Stimulated activated CD4-positive, alpha-beta T cell treated with anti-CD3 and anti-CD28 coated beads, Interleukin-15, amount 100 ng/mL, for 1 hour (primary cell): ENCODE measurements at places on chromosomes 1 and 21.

GRCh38 chr1:201551877-201552731 lies 13.2 kb downstream of the NAV1 start:
- DNase-seq, result no peak

GRCh38 chr21:33268737-33269441 lies 2.7 kb downstream of the IL10RB start:
- no peak for DNase-seq

- no peak for DNase-seq
Observed at GRCh38 chr1:99956755-99957154, 13.0 kb upstream of the SLC35A3 start.

DNA sequence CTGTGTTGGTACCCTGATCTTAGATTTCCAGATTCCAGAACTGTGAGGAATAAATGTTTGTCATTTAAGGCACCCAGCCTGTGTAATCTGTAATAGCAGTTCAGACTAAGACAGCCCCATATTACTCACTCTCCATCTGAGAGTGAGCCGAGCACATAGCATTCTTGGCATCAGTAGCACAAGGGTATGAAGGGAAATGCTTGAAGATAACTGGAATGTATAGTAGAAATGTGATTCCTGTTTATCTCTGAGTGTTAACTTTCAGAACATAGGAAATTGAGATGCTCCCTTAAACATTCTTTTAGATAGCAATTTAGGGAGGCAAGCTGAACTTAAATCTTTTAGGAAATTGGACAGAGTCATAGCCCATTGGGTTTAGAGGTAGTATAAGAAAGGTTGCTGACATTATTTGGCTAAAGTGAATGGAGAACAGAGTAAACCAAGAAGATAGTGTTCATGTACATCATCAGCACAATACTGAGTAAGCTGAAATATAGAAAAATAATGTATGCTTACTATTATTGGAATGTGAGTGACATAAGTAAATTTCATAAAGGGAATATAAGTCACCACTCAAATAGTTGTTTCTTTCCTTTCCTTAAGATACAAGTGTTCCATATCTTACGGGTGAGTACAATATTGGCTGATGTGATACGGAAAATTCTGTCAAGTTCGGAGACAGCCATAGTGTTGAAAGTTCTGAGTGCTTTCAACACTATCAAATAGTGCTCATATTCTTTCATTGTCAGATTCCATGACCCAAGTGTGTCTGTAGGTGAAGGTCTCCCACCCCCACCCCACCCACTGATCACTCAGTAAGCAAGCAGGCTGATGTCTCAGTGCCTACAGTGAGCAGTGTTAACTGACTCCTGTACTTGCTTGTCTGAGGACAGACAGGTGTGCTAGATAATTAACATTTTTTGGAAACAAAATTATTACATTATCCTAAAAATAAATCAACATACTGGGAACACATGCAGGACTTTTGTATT lies 73.7 kb downstream of the LRRC8D start:
- DNase-seq, result no peak

- DNase-seq, result no peak
Observed at GRCh38 chr21:31162079-31162699, 123.9 kb upstream of the KRTAP19-8 start.

- DNase-seq, result peak; percentile 43
Observed at GRCh38 chr1:44714944-44715571, 15.9 kb downstream of the RNU5D-1 start.

DNA sequence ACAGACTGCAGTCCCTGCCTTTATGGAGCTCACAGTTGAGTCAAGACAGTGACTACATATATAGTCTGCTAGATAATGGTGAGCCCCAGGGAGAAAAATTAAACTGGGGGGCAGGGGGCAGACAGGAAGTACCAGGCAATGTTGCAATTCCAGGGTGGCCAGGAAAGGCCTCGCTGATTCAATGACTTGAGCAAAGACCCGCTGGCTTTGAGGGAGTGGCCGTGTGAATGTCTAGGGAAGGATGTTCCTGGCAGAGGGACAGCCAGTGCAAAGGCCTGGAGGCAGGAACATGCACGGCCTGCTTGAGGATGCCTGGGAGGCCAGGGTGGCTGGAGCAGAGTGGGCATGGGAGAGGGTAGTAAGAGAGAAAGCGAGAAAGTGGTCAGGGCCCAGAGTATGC lies 23.0 kb upstream of the EPHA8 start:
- DNase-seq, result no peak

DNA sequence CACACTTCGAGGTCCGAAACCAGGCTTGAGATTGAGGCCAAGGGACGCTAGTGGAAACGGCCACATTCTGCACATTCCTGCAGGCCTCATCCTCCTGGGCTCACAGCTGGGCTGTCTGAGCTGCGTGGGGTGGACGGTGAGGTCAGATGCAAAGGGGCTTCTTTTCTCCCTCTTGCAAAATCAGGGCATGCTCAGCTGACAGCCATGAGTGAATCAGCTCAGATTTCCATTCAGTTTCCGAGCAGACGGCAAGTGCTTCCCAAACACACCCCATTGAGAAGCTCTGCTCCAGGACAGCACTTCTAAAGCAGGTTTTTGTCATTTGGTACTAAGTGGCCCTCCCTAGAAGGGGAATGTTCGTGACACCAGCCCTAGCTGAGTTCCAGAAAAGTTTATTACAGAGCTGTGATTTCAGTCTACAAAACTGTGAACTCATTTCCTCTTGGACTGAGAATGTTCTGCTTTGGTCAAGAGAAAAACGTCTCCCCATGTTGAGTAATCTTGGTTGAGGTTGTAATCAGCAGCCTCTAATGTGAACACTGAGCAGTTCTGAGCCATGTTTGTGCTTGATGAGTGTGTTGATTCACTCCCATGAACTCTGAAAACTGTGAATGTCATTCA lies 10.0 kb downstream of the PDPN start:
- DNase-seq, result no peak

GRCh38 chr1:205929496-205930194 lies 13.6 kb downstream of the SLC26A9 start:
- DNase-seq, result no peak

DNA sequence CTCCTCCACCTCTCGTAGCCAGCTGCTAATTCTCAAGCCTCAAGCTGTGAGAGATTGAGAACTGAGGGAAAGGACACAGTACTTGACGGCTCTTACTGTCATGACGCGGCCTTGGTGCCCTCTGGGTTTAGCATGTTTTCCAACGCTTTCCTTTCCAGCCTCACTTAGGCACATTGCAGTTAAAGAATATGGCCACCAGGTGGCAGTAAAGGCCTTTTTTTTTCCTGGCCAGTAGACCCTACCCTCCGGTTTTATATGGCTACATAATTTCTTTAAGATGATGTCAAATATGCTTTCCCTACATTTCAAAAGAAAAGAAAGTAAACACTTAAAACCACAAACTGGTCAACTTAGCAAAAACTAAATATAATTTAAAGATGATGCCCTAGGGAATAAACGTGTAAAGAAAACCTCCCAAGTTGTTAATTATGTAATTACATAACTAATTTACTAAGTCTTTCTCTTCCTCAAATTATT lies 56.8 kb upstream of the PRDX6 start:
- no peak for DNase-seq

- no peak for DNase-seq
Observed at GRCh38 chr1:71463144-71463543, 382.3 kb upstream of the ZRANB2 start.

GRCh38 chr21:34282223-34282622 lies 81.6 kb upstream of the KCNE2 start:
- DNase-seq, result no peak

- no peak for DNase-seq
Observed at GRCh38 chr1:234069760-234070159, 165.3 kb downstream of the SLC35F3 start.

DNA sequence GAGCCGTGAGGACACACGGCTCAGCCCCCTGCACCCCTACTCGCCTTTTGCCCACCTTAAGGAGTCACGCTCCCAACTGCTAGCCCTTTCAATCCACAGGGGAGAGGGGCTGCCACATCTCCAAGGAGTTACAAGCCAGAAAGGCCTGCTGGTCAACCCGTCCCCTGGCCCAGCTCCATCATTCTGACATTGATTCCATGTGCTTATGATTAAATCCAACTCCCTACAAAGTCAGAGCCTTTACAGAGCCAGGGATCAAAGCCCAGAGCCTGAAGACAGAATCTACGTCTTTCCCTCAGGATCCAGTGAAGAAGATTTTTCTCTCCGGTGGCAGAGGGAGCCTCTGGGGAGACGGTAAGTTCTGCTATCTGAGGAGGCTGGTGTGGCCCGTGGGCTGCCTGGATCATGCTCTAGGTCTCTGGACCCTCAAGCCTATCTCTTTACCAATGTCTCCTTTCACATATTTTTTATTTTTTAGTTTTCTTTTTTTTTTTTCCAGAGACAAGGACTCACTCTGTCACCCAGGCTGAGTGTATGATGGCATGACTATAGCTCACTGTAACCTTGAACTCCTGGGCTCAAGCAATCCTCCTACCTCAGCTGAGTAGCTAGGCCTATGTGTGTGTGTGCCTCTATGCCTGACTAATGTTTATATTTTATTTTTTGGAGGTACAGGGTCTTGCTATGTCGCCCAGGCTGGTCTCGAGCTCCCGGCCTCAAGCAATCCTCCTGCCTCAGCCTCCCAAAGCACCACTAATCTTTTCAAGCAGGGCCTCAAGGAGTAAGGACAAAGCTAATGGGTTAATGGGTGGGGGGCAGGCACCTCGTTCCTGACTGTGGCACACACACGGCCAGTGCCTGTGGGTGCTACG lies 61.3 kb downstream of the SLC66A1 start:
- no peak for DNase-seq

GRCh38 chr1:46183926-46184557 lies 7.8 kb upstream of the P3R3URF start:
- DNase-seq, result no peak

DNA sequence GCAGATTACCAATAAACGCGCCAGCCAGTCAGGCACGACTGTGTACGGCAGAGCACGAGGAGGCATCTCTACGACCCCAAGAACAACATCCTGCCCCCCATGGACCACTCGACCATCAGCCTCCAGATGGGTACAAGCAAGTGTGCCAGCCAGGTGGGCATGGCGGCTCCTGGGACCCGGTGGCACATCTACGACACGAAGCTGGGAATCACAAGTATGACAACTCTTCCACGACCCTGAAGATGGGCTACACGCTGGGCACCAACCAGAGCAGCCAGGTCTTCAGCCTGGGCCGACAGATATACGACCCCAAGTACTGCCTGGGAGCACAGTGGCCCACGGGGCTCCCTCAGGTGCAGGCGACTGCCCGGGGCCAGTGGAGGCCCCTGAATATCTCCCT lies 217.6 kb downstream of the POTED start:
- DNase-seq, result no peak

- no peak for DNase-seq
Observed at GRCh38 chr1:31577515-31578192, 1.3 kb downstream of the TINAGL1 start.

GRCh38 chr1:70090141-70090540 lies 115.2 kb downstream of the LRRC40 start:
- no peak for DNase-seq

GRCh38 chr1:50705699-50706098 lies 254.4 kb downstream of the FAF1 start:
- no peak for DNase-seq

DNA sequence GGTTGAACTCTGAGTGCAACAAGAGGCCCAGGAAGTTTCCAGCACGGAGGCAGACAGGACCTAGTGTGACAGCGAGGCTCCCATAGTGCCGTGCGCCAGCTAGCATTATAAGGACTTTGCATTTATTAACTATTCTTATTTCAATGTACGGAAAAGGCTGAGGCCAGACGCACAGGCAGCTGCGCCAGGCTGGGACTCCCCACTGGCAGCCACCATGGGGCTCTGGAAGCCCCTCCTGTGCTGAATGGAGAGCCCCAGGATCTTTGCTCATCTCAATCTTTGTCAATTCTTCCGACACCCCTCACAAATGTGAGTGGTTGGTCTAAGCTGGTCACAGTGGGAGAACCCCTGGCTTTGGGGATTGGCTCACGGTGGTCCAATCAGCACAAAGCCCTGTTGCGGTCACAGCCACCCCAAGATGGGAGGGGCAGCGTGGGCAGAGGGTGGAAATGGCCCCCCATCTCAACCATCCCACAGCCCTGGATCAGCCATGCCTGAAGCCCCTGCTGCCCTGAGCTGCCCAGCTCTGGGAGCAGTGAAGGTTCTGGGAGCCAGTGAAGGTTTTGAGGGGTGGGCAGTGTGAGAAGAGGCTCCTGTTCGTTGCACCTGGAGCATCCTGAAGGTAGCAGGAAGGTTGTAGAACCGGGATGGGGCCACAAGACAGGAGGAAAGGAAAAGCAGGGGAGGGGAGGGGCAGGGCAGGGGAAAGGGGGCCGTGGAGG lies 59.5 kb upstream of the ADARB1 start:
- DNase-seq, result no peak

GRCh38 chr1:21801100-21801499 lies 11.0 kb upstream of the LDLRAD2 start:
- DNase-seq, result no peak

DNA sequence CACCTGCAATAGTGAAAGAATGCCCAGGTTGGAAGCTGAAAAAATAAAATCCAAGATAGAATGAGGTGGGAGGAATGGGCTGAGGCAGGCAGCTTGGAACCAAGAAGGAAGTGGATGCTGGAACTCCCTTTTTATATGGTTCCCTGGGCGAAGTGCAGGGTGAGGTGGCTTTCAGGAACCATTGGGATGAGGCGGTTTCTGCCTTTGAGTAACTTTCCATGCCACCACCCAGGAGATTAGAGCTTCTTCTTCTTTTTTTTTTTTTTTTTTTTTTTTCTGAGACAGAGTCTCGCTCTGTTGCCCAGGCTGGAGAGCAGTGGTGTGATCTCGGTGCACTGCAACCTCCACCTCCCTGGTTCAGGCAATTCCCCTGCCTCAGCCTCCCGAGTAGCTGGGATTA lies 17.8 kb upstream of the MRPS6 start:
- no peak for DNase-seq

GRCh38 chr1:202684716-202685115 lies 25.5 kb downstream of the SYT2 start:
- no peak for DNase-seq
